ENCODE measurements at places on chromosomes 13 and 19. TPM values are rescaled to one million over a fixed set of nuclear protein-coding genes. Genes with fewer than 3 reads are reported as not detected.
A peak's percentile ranks its signal among the peaks of the same experiment; 100 is the strongest.

GRCh38 chr19:27890696-27891095, 1322.3 kb downstream of the UQCRFS1 start:
- no peak overlapping the region for H3K27ac ChIP-seq
- H3K4me3 ChIP-seq, result no peak overlapping the region

DNA sequence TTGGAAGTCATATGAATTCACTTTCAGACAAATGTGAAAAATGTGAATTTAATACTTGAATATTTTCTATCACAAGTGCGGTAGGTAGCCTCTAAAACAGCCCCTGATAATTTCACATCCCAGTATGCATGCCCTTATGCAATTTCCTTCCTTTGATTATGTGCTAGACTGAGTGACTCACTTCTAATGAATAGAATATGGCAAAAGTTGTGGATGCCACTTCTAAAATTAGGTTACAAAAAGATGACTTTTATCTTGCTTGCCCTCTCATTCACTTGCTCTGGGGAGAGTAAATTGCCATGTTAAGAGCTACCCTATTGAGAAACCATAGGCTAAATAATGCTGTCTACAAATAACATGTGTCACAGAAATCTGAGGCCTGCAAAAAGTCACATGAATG, 402.5 kb upstream of the PCDH9 start:
- no peak for DNase-seq
- no peaks in the 10 kb centered on the region for H3K4me1 ChIP-seq
- H3K27ac ChIP-seq, result no peak overlapping the region
- no peaks in the 10 kb centered on the region for H3K36me3 ChIP-seq
- no peak overlapping the region for H3K4me3 ChIP-seq

DNA sequence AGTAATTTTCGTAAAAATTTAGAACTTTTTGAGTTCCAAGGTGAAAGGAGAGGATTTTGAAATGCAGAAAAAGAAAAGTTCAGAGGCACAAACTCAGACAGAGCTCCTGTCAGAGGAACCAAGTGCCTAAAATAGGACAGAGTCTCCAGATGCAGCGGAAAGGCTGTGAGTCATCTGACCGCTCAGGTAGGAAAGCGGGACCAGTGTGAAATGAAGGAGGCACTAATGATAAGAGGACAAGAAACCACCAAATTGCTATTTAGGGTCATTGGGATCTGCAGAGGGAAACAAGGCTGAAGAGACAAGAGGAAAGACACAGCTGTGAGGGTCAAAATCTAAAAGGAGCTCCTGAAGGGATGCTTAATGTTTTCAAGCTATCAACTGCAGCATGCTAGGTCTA, 34.9 kb downstream of the IRS2 start:
- H3K4me3 ChIP-seq, result no peak overlapping the region
- DNase-seq, result no peak
- H3K36me3 ChIP-seq, result no peaks in the 10 kb centered on the region
- no peak overlapping the region for H3K27ac ChIP-seq
- H3K27me3 ChIP-seq, result no peaks in the 10 kb centered on the region
- no peaks in the 10 kb centered on the region for H3K4me1 ChIP-seq

- H3K4me3 ChIP-seq, result no peak overlapping the region
- no peaks in the 10 kb centered on the region for H3K36me3 ChIP-seq
- H3K4me1 ChIP-seq, result no peaks in the 10 kb centered on the region
- no peaks in the 10 kb centered on the region for H3K27me3 ChIP-seq
- no peak overlapping the region for H3K27ac ChIP-seq
Measured at GRCh38 chr13:90008707-90009149, 1338.8 kb upstream of the MIR17HG start.

DNA sequence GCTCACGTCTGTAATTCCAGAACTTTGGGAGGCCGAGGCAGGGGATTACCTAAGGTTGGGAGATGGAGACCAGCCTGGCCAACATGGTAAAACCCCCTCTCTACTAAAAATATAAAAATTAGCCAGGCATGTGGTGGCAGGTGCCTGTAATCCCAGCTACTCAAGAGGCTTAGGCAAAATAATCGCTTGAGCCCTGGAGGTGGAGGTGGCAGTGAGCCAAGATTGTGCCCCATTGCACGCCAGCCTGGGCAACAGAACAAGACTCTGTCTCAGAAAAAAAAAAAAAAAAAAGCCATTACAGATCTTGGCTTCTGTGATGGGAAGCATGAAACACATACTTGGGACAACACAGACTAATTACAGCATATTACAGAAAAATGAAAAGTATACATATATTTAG, 1404.5 kb upstream of the SPRY2 start:
- no peak for DNase-seq
- no peak overlapping the region for H3K4me3 ChIP-seq
- H3K27me3 ChIP-seq, result no peaks in the 10 kb centered on the region
- H3K36me3 ChIP-seq, result no peaks in the 10 kb centered on the region
- H3K4me1 ChIP-seq, result no peaks in the 10 kb centered on the region

- H3K27ac ChIP-seq, result no peak overlapping the region
- H3K36me3 ChIP-seq, result no peaks in the 10 kb centered on the region
- H3K4me3 ChIP-seq, result no peak overlapping the region
- no peaks in the 10 kb centered on the region for H3K27me3 ChIP-seq
- no peak for DNase-seq
Measured at GRCh38 chr13:76329004-76329403, 557.2 kb downstream of the KCTD12 start.

DNA sequence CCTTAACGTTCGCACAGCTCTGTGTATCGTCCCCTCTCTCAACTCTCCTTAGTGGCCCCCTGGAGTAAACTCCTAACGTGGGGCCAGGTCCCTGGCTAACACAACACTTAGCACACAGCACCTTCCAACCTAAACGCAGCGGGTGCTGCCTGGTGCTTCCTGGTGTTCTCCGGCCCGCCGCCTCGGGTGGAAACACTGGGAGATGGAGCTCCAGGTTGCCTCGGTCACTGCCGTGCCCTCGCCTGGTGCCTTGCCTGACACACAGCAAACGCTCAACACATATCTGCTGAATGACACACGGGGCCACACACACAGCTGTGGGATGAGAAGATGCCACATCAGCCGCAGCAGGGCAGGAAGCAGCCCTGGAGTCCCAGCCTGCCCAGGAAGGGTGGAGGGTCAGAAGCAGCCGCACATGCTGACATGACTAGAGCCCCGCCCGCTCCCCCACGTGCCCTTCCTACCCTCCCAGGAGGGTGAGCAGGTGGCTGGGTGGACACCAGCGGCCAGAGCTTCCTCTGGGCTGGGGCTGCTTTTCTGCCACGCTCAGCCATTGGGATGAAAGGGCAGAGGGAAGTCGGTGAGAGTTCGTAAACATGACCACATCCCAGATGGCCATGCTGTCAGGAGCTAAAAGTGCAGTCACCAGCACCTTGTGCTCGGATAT, 6.6 kb downstream of the PEPD start:
- peaks cover 9% of the 10 kb centered on the region for H3K4me1 ChIP-seq
- H3K27ac ChIP-seq, result no peak overlapping the region
- no peak overlapping the region for H3K4me3 ChIP-seq
- no peaks in the 10 kb centered on the region for H3K27me3 ChIP-seq

- no peaks in the 10 kb centered on the region for H3K27me3 ChIP-seq
- peak; percentile 46 for DNase-seq
- H3K36me3 ChIP-seq, result no peaks in the 10 kb centered on the region
- H3K4me1 ChIP-seq, result peaks cover 31% of the 10 kb centered on the region
- peak overlapping the region; percentile 63 for H3K4me3 ChIP-seq
Measured at GRCh38 chr19:29843180-29844051, 31.6 kb downstream of the CCNE1 start.

DNA sequence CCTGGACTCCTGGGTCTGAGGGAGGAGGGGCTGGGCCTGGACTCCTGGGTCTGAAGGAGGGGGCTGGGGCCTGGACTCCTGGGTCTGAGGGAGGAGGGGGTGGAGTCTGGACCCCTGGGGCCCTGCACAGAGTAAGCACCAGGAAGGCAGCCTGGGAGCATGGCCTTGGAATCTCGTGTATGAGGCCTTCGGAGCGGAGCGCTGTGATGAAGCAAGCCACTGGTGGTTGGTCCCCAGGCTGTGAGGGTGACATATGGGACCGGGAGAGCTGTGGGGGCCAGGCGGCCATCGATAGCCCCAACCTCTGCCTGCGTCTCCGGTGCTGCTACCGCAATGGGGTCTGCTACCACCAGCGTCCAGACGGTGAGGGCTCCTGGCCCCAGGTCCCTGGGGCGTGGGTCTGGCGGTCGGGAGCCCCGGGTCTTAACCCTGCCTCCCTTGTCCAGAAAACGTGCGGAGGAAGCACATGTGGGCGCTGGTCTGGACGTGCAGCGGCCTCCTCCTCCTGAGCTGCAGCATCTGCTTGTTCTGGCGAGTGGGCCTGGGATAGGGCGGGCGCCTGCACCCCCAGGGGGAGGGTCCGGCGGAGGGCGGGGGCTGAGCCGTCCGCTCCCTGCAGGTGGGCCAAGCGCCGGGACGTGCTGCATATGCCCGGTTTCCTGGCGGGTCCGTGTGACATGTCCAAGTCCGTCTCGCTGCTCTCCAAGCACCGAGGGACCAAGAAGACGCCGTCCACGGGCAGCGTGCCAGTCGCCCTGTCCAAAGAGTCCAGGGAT, 918 bp downstream of the TMEM190 start:
- H3K27me3 ChIP-seq, result no peaks in the 10 kb centered on the region
- H3K36me3 ChIP-seq, result peaks cover 2% of the 10 kb centered on the region
- no peak overlapping the region for H3K4me3 ChIP-seq
- H3K27ac ChIP-seq, result no peak overlapping the region

DNA sequence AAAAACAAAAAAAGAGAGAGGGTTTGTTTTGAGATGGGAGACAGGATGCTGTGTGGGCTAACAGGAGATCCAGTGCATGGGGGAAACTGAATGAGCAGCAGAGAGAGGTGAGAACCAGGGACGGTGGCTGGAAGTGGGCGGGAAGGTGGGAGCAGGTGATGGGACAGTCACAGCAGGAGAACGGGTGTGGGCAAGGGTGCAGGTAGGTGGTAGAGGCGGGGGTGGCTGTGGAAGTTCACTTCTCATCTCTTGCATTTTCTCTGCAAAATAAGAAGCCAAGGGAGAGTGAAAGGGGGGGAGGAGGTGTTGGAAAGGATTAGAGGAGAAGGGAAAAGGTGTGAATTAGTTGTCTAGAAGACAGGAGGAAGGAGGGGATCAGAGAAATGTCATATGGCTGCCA, 21.9 kb downstream of the FBXO17 start:
- no peaks in the 10 kb centered on the region for H3K27me3 ChIP-seq
- H3K36me3 ChIP-seq, result no peaks in the 10 kb centered on the region
- H3K4me1 ChIP-seq, result peaks cover 18% of the 10 kb centered on the region
- H3K27ac ChIP-seq, result no peak overlapping the region

DNA sequence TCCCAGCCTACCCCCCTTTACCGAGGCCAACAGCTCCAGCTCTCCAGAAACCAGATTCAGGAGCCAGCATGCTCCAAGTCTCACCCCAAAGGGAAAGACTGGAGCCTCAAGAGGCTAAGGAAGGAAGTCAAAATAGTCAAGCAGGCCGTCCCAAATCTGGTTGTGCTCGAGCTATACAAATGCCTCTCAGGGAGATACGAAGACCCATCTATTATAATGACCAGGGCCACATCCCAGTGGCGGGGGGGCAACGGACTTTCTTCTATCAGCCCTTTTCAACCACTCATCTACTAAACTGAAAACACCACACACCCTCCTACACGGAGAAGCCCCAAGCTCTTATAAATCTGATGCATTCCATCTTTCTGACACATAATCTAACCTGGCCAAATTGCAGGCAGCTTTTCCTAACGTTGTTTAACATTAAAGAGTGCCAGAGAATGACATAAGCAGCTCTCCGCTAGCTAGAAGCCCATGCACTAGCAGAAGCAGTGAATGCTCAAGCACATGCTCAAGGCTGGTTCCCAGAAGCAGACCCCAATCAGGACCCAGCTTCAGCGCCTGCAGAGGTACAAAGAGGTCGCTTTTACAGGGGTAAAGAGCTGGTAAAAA, 104.6 kb upstream of the ZNF98 start:
- H3K27me3 ChIP-seq, result no peaks in the 10 kb centered on the region
- H3K27ac ChIP-seq, result no peak overlapping the region
- H3K4me3 ChIP-seq, result no peak overlapping the region
- no peaks in the 10 kb centered on the region for H3K36me3 ChIP-seq
- no peaks in the 10 kb centered on the region for H3K4me1 ChIP-seq

DNA sequence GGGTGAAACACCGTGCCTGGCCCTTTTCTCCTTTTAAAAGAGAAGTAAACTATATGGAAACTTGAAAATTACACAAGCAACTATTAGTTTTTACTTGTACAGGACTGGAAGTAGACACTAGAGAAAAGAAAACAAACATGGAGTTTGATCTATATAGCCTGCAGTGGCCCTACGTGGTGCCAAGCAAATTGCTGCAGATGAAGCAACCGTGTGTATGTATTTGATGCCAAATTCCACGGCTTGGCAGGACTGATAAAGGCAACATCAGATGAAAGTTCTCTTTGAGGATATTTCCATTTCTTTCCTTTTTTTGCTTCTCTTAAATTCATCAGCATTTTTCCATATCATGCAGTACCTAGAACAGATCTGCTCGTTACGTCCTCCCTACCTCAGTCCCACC, 49.8 kb downstream of the ATP8A2 start:
- no peaks in the 10 kb centered on the region for H3K36me3 ChIP-seq
- H3K4me1 ChIP-seq, result no peaks in the 10 kb centered on the region
- no peak overlapping the region for H3K27ac ChIP-seq
- H3K4me3 ChIP-seq, result no peak overlapping the region
- no peaks in the 10 kb centered on the region for H3K27me3 ChIP-seq

DNA sequence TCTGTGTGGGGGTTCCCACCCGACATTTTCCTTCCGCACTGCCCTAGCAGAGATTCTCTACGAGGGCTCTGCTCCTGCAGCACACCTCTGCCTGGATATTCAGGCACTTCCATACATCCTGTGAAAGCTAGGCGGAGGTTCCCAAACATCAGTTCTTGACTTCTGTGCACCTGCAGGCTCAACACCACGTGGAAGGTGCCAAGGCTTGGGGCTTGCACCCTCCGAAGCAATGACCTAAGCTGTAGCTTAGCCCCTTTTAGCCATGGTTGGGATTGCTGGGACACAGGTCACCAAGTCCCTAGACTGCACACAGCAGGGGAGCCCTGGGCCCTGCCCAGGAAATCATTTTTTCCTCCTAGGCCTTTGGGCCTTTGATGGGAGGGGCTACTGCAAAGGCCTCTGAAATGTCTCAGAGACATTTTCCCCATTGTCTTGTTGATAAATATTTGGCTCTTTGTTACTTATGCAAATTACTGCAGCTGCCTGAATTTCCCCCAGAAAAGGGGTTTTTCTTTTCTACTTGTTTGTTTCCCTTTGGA, 1004.8 kb downstream of the OLFM4 start:
- no peaks in the 10 kb centered on the region for H3K27me3 ChIP-seq
- no peak for DNase-seq
- no peaks in the 10 kb centered on the region for H3K36me3 ChIP-seq
- no peaks in the 10 kb centered on the region for H3K4me1 ChIP-seq
- no peak overlapping the region for H3K4me3 ChIP-seq

- peaks cover 4% of the 10 kb centered on the region for H3K4me1 ChIP-seq
- DNase-seq, result no peak
- peak overlapping the region; percentile 53 for H3K27ac ChIP-seq
Measured at GRCh38 chr13:45361596-45362206, 20.7 kb upstream of the TPT1 start.

- no peak overlapping the region for H3K4me3 ChIP-seq
- H3K36me3 ChIP-seq, result no peaks in the 10 kb centered on the region
- no peak for DNase-seq
- H3K27me3 ChIP-seq, result no peaks in the 10 kb centered on the region
- peaks cover 4% of the 10 kb centered on the region for H3K4me1 ChIP-seq
Measured at GRCh38 chr13:98813993-98814392, 61.5 kb upstream of the SLC15A1 start.

Gene KCNC3
- 20.6 TPM for total RNA-seq

Gene CEACAM21
- total RNA-seq, result not detected

Gene TMEM238
- 18.1 TPM for total RNA-seq

Gene NPAS1
- 1.8 TPM for total RNA-seq

Gene LILRA1
- total RNA-seq, result not detected

Gene ZNF738
- total RNA-seq, result 10.4 TPM
